Midbrain (tissue), 1 donor: ENCODE measurements at places on chromosomes 5 and 9.

DNA sequence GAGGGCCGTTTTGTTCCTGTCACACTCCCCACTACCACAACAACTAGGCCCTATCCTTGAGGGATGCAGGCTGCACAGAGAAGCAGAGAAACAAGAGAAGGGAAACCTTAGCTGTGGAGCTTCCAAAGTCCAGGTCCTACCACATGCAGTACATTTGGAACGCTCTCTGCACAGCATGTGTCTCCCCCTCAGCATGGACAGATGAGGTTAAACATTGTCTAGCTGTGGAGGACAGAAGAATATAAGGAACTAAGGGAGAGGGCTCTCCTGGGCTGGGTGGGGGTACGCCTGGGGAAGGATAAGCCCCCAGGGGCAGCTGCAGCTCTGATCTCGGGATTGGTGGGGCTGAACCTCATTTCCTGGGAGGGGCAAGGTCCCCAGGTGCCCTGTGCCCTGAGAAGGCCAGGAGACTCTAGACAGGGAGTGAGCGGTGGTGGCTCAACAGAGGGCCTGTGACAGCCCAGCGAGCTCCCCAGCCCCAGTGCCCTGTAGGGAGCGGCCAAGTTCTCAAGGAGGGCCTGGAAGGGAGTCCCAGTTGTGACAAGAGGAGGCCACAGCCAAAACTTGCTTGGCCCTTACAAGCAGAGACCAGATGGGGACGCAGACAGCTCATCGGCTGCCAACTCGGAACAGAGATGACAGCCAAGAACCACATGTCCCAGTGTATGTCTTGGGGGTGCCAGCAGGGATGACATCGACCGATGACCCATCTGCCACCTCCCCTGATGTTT, 30.1 kb downstream of the TSPAN17 start:
- no peak for DNase-seq

GRCh38 chr5:75059912-75060545, 7.7 kb upstream of the GCNT4 start:
- DNase-seq = no peak

GRCh38 chr5:115685490-115685889, 59.7 kb upstream of the TMED7 start:
- DNase-seq = no peak

GRCh38 chr9:92325991-92326500, 293 bp downstream of the CENPP start:
- no peak for DNase-seq

DNA sequence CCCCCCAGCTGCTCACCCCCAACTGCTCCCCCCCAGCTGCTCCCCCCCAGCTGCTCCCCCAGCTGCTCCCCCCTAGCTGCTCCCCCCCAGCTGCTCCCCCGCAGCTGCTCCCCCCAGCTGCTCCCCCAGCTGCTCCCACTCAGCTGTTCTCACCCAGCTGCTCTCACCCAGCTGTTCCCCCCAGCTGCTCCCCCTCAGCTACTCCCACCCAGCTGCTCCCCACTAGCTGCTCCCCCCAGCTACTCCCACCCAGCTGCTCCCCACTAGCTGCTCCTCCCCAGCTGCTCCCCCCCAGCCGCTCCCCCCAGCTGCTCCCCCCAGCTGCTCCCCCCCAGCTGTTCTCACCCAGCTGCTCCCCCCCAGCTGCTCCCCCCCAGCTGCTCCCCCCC, 22.8 kb upstream of the AHRR start:
- DNase-seq = no peak

DNA sequence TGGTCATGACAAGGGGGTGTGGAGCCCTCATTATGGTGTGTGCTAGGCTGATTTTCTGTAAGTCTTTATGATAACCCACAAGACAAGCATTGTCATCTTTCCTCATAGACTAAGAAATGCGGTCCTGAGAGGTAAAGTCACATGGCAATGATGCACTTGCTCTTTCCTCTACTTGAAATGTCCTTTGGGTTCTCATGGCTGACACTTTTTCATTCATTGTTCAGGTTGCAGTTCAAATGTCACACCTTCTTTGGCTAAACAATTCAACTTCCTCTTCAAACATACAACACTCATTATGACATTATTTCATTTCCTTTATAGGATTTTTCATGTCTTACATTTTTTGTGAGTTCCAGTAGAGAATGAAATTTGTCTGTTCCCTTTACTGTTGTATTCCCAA, 323.6 kb upstream of the PRR16 start:
- no peak for DNase-seq

DNA sequence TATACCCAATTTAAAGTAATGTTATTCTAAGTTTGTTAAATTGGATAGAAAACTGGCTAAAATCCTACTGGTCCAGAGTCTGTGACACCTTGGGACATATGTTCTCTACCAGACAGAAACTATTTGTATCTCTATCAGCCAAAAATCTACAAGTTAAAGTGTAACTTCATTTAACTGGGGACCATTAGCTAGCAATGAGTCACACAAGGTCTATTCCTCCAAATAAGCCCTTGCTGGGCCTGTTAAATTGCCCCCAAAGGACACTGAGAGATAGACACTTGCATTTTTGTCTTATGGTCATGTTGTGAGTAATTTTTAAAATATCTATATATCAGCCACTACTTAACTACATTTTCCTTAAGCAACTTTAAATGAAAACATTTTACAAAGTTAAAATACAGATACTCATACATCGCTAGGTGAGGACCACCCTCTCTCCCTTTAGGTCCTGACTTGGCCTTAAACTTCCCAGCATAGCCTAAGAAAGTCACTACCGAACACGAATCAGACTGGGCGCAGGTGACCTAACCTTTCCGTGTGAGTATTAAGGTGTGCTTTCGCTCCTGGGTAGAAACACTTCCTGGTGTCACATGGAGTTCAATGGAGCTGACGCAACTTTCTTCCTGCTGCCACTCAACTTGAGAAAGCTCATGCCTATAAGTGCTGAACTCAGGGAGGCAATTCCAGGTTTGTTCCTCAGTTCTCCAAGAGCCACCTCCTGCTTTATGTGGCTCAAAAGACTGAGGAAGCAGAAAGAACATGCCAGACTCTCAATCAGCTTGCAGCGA, 249.1 kb downstream of the DIRAS2 start:
- DNase-seq = no peak

- no peak for DNase-seq
These were observed 4.0 kb upstream of the PLAC8L1 start for GRCh38 chr5:146109379-146109778.

DNA sequence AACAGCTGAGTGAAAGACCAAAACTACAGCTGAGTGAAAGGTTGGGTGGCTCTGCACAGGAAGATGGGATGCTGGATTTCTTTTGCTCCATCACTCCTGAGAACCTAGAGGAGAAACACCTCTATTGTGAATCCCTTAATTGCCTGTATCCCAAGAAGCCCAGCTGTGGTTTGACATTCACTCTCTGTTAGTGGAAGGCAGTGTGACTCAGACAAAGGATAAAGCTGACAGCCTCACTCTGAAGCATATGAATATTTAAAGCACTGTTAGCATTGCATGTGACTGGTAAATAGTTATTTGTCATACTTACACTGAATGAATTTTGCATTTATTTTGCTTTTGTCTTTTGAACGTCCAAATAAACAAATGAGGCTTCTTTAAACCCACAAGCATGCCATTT, 367.1 kb upstream of the RIOK2 start:
- no peak for DNase-seq

- DNase-seq = no peak
These were observed 511.1 kb downstream of the DIRAS2 start for GRCh38 chr9:90131568-90131967.

GRCh38 chr5:168401880-168402279, 84.4 kb upstream of the RARS1 start:
- DNase-seq = no peak

DNA sequence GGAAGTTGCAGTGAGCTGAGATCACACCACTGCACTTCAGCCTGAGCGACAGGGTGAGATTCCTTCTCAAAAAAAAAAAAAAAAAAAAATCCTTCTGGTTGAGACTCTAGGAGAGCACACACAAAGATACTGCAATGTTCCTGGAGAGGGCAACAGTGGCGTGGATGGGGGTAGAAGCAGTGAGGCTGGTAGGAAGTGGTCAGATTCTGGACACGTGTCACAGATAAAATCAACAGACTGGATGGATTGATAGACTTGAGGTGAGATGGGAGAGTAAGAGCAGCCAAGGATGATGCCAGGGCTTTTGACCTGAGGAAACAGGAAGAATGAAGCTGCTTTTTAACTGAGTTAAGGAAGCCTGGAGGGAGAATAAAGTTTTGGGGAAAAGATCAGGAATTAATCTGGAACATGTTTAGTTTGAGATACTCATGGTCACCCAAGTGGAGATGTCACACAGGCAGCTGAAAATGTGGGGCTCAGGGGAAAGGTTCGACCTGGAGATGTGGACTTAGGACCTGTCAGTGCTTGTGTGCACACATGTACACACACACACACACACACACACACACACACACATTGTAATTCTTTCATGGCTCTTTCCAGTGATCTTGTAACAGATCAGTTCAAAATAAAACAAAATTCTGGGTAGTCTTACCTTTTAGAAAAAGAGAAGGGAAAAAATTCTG, 88.1 kb downstream of the FANCC start:
- no peak for DNase-seq

DNA sequence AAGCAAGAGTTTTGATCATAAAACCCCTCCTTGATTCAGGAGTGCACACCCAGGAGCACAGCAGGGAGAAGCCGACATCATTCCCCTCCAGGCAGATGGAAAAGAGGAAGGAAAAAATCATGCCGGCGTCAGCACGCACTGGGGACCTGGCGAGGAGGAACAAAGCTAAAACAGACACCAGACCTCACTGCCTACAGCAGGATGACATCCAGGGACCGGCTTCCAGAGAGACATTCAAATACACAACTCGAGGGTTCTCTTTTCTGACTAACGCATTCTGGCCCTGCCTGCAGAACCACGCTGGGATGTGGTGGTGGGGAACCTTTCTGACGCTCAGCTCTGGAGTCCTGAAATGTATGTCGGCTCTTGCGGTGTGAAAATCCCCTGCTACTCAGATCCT, 2.7 kb downstream of the UBAC1 start:
- no peak for DNase-seq

DNA sequence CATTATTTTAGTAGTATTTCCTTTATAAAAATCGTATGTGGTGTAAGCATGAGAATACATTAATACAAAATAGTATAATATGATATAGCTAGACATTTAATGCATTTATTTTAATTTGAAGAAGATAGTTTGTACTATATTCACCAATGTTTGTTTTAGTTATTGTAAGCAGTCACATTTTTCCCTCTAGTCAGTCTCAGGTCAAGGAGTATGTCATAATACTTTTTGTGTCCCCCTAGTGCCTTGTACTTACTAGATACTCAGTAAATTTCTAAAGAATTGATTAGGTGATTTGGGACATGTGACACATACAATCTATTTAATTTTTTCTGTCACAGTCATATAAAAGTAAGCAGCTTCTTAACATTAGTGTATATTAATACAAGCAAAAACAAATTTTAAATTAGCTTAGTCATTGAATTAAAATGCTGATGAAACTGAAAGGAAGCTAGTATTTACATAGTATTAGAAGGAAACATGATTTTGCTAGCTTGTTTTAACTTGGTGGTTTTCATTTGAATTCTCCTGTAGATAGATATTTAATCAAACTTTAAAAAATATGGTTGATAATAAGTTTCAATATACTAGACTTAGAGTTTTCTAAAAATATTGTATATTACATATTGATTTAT, 242.2 kb downstream of the FER start:
- no peak for DNase-seq

DNA sequence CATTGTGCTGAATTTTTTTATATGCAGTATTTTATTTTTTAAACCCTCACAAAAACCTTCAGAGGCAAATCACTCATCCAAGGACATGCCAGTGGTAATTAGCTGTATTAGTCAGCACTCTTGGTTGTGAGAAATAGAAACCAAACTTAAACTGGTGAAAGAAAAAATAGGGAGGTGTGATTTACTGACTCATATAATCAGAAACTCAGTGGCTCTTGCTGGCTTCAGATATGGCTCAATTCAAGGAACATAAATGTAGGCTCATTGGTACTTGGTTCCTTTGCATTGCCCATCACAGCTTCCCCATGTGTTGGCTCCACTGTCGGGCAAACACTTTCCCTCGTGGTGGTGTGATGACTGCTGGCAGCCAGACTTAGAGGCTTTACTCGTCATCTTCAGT, 497.2 kb downstream of the MAT2B start:
- no peak for DNase-seq

DNA sequence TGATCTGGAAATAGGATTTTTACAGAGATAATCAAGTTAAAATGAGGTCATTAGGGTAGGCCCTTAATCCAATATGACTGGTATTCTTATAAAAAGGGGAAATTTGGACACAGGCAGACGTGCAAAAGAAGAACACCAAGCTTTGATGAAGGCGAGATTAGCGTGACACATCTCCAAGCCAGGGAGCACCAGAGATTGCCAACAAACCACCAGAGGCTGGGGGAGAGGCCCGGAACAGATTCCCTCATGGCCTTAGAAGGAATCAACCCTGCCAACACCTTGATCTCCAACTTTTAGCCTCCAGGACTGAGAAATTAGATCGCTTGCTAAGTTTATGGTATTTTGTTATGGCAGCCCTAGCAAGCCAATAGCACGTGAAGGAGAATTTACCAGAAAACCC, 10.8 kb upstream of the ARSI start:
- DNase-seq = no peak

- DNase-seq = no peak
These were observed 230.7 kb downstream of the ASTN2 start for GRCh38 chr9:117184173-117184572.

- no peak for DNase-seq
These were observed 221.2 kb downstream of the TLE1 start for GRCh38 chr9:81468084-81468595.

- no peak for DNase-seq
These were observed 56.1 kb upstream of the TBCA start for GRCh38 chr5:77832166-77832770.

DNA sequence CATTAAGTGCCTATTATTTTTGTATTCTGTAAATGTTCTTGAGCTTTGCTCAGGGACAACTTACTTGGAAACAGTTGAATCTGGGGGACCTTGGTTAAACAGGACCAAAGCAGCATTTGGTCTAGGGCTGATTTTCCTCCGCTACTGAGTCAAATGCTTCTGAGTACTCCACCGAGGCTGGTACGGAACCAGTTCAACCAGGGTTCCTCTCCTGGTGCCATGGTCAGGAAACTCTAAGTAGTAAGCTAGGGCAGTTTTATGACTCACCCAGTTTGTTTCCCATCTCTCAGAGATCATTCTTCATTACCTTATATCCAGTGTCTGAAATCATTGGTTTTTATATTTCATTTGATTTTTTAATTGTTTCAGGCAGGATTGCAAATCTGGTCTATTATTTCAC, 111.9 kb upstream of the TNFAIP8 start:
- DNase-seq = no peak

DNA sequence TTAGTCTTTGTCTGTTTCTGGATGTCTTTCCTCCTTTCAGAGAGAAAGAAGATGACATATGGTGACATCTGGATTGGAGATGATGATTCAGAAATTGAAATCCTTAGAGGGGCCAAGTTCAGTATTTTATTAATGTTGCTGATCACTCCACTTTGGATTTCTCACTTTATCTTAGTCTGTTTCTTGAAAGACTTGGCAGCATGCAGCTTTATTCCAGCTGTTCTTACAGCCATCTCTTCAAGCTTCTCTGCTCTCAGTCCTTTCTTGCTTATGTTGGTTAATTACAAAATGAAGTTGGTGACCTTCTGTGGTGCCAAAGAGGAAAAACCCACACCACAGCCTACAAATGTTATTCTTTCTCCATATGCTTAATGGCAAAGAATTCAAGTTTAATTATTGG, 62.1 kb downstream of the SNCAIP start:
- no peak for DNase-seq
